GM10248 (cell line): ENCODE measurements at places on chromosomes 3 and 15.

DNA sequence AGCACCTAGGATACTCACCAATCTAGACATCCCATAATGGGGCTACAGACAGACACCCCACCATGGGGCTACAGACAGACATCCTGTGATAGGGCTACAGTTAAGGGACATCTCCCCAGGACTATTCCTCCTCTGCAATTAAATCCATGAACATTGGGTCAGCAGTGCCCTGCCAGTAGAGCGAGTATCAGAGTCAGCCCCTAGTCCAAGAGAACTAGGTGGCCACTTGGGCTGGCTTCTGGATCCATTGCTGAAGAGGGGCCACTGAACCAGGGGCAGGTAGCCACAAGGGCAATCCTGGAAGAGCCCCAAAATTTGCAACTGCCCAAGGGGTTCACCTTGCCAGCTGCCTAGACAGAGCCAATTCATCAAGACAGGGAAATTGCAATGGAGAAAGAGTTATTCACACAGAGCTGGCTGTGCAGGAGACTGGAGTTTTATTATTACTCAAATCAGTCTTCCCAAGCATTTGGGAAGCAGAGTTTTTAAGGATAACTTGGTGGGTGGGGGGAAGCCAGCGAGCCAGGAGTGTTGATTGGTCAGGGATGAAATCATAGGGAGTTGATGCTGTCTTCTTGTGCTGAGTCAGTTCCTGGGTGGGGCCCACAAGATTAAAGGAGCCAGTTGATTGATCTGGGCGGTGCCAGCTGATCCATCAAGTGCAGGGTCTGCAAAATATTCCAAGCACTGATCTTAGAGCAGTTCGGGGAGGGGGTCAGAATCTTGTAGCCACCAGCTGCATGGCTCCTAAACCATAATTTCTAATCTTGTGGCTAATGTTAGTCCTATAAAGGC lies 170.2 kb upstream of the SMAD3 start:
- DNase-seq: no peak

DNA sequence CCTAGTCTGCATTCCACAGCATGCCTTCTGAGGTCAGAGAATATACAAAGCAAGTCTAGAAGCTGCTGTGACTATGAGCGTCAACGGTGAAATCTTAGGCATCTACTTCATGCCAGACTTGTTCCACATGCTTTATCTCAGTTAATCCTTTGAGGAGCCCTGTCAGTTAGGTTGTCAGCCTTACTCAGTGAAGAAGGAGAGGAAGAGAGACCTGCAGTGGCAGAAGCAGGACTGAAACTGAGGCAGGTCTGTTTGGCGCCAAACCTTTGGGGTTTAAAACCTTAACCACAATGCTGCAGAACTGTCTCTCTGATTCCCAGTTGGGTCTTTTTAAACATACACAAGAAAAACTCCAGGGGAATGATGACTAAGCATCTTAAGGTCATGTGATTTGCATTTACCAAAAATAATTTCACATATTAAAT lies 139.0 kb upstream of the LIPC start:
- DNase-seq: no peak

- no peak for DNase-seq
Observed at GRCh38 chr3:156383441-156384025, 171.4 kb downstream of the SSR3 start.

DNA sequence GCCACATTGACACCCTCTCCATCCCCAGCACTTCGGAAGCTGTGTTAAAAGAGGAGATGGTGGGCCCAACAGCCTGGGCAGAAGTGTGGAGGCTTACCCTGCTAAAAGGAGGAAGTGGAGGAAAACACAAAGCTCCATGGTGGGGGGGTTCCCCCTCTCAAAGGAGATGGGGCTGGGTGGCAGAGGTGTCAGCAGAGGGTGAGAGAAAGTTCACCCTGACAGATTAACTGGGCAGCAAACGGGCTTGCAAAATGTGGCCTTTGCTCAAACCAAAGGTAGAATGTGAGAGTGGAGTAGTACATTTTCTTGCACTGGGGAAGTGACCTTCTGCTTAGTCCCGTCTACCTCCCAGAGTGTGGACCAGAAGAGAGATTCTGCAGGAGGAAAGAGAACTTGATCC lies 44.7 kb downstream of the MYO1E start:
- peak; percentile 43 for DNase-seq

- DNase-seq: no peak
Observed at GRCh38 chr3:111604119-111604518, 9.0 kb upstream of the ZBED2 start.

GRCh38 chr3:48966367-48966766 lies 23.7 kb upstream of the P4HTM start:
- no peak for DNase-seq

- no peak for DNase-seq
Observed at GRCh38 chr3:149902498-149903139, 68.1 kb downstream of the PFN2 start.

- no peak for DNase-seq
Observed at GRCh38 chr15:51132384-51133139, 37.9 kb upstream of the TNFAIP8L3 start.

- DNase-seq: no peak
Observed at GRCh38 chr3:4401441-4401840, 65.6 kb downstream of the SUMF1 start.

DNA sequence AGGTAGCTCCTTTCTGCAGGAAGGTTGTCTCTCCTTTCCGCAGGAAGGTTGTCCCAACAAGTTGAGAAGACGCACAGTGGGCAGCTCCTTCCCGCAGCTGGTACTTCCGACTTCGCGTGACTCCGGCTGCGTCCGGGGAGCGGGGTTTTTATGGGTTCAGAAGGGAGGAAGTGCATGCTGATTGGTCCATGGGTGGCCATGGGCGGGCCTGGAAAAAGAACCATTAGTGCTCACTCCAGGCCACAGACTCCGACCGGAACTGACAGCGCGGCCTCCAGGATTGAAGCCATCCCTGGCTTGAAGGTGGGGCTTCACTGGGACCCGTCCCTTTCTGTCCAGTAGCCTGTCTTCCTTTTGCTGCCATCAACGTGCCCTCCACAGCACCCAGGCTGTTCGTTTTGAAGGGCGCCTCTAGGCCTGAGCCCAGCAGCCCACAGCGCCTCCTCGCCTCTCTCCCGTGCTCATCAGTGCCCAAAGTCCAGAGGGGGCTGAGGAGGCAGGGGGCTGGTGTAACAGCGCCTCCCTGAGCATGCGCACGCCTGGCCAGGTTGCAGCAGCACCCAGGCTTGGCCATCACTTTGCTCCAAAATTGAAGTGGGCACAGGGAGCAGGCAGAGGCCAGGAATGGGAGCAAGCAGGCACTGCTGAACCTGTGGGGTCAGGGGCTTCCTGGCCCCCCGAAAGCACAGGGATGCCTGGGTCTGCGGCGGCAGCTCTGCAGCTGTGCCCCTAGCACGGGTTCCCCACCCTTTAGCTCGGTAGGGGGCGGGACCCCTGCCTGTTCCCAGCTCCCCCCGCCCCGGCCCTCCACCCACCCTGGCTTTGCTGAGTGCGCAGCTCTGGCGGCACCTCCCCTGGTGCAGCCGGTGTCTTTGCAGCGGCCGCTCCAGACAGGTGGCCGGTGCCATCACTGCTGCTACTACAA lies 330.6 kb upstream of the MCTP2 start:
- no peak for DNase-seq

GRCh38 chr3:20516311-20516710 lies 330.3 kb upstream of the SGO1 start:
- DNase-seq: no peak

GRCh38 chr15:25671132-25671531 lies 192.0 kb downstream of the ATP10A start:
- DNase-seq: no peak
